T47D (cell line): ENCODE measurements at places on chromosomes 4 and X.

- peak; percentile 80 for DNase-seq
Observed at GRCh38 chrX:16589211-16589610, 60.7 kb upstream of the S100G start.

- DNase-seq: no peak
Observed at GRCh38 chr4:187565416-187565815, 430.2 kb upstream of the ZFP42 start.

GRCh38 chr4:128715616-128716015 lies 93.9 kb upstream of the JADE1 start:
- no peak for DNase-seq

- DNase-seq: no peak
Observed at GRCh38 chrX:140091125-140091886, 126.0 kb upstream of the CXorf66 start.

- DNase-seq: peak; percentile 79
Observed at GRCh38 chrX:24395775-24396174, 35.3 kb downstream of the SUPT20HL1 start.

GRCh38 chrX:42414057-42414456 lies 363.9 kb downstream of the PPP1R2C start:
- no peak for DNase-seq

DNA sequence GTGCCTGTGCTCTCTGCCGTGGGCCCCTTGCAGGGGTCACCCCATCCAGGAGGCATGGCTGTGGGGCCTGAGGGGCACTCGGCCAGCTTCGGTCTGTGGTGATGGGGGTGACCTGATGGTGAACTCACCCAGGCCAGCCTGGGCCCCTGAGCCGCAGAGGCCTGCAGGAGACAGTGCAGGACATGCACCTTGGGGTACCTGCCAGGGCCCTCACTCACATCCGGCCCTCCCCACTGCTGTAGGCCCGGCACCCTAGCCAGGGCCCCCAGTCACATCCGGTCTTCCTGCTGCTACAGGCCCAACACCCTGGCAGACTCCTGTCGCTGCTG lies 7.3 kb downstream of the CFAP99 start:
- DNase-seq: no peak

GRCh38 chrX:41828826-41829225 lies 94.5 kb downstream of the CASK start:
- no peak for DNase-seq

DNA sequence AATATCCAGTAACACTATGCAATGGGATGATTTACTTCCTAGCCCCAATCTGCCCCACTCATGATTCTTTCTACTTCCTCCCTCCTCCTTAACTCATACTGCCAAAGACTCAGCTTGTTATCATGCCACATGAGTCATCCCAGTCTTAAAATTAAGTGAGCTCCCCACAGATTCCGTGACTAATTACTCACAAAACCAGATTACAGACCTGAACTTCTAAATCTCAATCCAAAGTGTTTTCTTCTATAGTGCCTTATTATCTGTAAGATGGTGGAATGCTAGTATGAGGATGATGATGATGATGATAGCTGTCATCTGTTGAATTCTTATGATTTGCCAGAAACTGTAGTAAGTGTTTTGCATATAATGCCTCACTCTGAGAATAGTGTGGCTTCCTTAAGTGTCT lies 27.7 kb upstream of the GPC3 start:
- no peak for DNase-seq

DNA sequence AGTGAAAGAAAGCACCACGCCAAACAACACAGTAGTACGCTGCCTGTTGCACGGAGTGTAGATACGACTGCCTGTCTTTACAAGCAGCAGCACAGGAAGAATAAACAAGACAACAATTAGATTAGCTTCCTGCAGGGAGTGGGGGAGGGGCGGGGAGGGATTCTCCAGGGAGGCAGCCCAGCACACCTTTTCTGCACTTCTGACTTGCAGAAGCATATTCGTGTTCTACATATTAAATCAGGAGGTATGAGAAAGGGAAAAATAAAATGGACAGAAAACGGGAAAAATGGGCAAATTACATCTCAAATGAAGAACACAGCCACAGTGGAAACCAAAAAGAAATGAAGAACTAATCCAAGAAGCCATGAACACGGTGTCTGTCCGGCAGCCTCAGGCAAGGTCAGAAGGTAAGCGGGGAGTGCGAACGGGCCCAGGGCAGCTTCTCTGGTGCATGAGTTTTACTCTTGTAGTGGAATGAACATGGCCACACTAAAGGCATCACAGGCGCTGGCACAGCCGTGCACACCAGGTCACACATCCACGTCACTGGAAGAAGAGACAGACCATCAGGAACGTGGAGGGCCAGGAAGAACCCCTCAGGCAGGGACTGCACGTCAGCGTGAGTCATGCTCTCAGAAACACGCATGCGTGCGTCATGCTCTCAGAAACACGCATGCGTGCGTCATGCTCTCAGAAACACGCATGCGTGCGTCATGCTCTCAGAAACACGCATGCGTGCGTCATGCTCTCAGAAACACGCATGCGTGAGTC lies 20.1 kb upstream of the ADRA2C start:
- peak; percentile 90 for DNase-seq

DNA sequence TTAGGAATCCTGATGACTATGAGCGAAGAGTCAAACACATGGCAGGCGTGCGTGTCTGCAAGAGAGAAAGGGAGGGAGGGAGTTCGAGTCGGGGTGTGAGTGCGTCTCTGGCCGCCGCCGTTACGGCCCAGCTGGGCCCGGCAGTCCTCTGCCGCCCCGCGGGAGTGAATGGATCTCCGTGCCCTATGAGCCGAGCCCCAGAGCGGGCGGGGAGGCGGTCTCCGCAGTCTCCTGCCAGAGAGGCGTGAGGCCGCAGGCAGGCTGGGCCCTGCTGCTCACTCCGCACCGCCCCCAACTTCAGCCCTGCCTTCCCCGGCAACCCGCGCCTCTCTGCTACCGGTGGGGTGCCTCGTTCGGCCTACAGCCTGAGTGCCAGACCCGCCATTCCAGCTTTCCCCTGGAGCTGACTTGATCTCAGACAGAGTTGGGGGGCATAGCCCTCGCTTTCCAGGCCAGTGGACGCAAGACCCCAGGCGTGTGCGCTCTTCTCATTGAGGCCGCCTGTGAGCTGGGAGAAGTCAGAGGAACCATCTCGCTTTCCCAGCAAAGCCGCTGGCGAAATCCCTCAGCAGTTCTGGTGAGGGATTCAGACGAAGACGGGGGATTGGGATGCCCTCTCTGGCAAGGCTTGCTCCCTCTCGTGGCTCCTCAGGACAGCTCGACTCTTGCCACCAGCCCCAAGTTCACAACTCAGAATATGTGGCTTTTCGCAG lies 1.4 kb downstream of the SLC16A2 start:
- no peak for DNase-seq

DNA sequence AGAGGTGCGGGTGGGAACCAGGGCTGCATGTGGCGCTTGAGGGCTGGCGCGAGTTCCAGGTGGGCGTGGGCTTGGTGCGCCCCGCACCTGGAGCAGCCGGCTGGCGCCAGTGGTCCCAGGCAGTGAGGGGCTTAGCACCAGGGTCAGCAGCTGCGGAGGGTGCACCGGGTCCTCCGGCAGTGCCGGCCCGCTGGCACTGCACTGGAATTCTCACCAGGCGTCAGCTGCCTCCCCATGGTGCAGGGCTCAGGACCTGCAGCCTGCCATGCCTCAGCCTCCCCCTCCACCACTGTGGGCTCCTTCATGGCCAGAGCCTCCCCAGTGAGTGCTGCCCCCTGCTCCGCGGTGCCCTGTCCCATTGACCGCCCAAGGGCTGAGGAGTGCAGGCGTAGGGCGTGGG lies 174.0 kb downstream of the ADAM29 start:
- no peak for DNase-seq

- no peak for DNase-seq
Observed at GRCh38 chr4:46484881-46485280, 95.0 kb upstream of the GABRA2 start.

DNA sequence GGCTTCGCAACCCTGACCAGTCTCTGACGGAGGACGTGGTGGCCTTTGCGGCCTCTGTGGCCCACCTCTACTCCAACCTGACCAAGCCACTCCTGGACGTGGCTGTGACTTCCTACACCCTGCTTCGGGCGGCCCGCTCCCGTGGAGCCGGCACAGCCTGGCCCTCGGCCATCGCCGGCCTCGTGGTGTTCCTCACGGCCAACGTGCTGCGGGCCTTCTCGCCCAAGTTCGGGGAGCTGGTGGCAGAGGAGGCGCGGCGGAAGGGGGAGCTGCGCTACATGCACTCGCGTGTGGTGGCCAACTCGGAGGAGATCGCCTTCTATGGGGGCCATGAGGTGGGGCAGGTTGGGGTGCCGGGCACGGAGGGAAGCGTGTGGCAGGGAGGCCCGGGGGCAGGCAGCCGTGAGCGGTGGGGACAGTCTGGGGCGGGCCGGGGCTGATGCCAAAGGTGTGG lies 1.2 kb downstream of the ABCD1 start:
- no peak for DNase-seq

DNA sequence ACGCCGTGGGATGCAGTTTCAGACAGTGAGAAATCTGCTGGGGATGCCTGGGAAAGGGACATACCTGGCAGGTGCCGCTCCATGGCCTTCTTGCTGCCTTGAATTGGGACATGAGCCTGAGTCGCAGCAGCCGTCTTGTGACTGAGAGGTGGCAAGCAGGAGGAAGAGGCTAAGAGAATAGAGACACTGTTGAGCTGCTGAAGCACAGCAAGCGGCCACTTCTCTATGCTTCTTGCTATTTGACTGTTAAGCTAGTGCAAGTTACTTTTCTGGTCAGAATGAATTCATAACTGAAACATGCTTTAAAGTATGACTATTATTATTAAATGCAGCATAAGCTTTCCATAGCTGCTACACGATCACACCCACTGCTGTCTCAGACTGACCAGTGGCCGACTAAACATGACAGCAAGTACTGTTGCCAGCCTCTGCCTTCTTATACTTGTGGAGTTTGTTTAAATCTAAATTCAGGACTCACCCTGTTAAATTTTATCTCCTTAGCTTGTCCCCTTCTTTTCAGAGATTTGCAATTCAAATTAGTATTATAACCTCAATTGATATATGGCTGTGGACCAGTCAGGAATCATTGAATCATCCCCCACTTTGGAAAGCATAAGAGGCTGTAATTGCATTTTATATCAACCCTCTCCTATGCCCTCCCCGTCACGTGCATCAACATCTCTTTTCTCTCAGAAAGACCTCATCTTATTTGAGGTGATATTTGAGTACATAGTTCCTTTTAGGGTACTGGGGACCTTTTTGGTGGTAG lies 24.8 kb upstream of the ACSL1 start:
- DNase-seq: no peak

GRCh38 chr4:78437608-78438088 lies 113.9 kb upstream of the ANXA3 start:
- no peak for DNase-seq

DNA sequence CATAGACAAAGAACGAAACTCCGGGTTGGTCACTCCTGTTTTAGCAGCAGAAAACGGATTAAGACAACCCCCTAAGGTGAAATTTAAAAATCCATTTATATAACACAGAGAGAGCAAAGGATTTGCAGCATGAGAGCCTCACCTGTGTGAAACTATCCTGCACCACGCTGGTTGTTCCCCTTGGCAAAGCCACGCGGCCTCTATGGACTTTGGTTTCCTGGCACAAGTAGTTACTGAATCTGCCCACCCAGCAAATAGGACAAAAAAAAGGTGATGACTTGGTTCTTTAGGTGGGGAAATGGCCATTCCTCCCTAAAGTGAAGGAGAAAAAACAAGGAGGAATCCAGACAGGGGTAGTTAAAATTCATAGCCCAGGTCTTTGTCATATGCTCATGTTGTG lies 133.1 kb downstream of the PLS3 start:
- no peak for DNase-seq

- no peak for DNase-seq
Observed at GRCh38 chr4:139361301-139361700, 59.0 kb upstream of the NDUFC1 start.

DNA sequence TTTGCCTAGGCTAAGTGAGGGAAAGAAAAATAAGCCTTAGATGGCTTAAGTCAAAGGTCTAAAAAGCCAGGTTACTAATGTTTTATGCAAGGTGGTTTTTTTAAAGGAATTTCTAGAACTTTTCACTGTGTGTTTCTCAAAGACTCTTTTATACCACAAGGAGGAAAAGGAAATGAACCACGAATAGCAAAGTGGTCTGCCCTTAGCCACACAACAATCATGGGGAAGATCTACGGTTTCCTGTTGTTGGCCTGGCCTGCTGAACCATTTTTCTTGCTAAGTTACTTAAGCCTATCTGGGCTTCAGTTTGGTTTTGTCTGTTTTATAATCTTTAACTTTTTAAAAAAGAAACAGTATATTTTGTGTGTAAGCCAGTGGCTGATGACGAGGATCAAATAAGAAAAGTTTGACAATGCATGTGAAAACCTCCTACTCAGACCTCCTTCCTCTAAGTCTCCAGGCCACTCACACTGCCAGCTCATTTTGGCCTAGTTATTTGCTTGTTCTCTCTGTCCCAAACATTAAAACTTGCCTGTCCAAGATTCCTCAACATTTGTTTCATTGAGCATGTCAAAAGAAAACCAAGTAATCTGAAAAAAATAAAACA lies 56.7 kb upstream of the COL25A1 start:
- DNase-seq: no peak

DNA sequence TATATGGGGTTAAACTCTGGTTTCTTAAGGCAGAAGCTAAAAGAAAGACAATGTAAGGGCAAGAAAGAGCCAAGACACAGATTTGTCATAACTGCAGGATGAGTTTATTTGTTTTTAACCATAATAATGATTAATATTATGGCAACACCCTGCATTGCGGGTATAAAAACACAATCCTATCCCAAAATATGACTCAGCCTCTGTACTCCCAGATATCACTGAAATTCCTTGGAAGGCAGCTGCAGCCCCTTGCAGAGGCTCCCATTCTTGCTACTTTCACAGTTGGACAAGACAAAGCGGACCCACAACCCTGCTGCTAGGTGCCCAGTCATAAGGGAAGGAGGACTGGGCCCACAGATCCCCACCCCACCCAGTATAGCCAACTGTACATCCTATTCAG lies 20.4 kb upstream of the FGF16 start:
- DNase-seq: no peak
